ENCODE measurements at places on chromosomes 2 and 18.

GRCh38 chr18:13379062-13379865 is 160.7 kb downstream of the LDLRAD4 start:
- DNase-seq = no peak

GRCh38 chr2:96147593-96148201 is 2.5 kb upstream of the DUSP2 start:
- DNase-seq = no peak

- no peak for DNase-seq
Measured at GRCh38 chr2:99959261-99960014, 183.0 kb downstream of the AFF3 start.

GRCh38 chr2:102425441-102426132 is 2.6 kb downstream of the IL18RAP start:
- DNase-seq = no peak

DNA sequence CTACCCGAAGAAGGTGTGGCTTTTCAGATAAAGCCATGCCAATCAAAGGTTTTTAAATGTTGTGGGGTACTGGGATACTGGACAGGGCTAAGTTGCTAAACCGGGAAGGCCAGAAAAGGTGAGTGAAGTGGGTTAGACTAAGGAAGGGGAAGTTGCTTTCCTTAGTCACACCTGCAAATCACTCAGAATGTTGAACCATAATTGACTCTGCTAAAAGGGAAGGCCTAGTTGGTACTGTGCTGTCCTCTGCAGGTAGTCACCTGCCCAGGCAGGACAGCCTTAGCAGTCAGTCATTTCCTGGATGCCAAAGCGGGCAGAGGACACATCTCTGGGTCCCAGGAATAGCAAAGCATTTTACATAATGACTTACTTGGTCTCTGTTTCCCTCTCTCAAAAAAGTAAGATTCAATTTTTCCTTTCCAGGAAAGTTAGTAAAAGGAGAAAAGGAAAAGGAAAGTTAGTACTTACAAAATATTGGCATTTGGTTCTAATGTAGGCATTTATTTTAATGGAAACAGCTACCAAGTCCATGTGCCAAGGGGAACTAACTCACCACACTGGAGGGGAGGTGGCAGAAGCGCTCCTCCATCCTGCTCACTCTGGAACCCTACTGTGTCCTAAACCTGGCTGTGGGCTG is 60.3 kb downstream of the RFTN2 start:
- no peak for DNase-seq

DNA sequence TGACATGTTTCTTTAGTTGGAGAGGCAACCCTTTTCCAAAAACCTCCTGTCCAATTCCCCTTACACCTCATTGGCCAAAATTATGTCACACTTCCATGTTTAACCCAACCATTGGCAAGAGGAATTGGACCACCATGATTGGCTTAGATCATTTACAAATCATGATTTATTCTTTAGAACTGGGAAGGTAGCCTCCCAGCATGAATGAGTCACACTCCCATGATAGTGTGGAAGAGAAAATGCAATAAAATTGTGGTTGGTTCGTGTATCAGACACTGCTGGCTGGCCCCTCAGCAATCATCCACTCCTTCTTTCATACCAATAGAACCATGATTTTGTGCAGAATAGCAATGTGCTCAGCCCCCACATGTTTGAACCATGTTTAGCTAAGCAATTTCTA is 156.6 kb upstream of the ACVR2A start:
- DNase-seq = no peak

DNA sequence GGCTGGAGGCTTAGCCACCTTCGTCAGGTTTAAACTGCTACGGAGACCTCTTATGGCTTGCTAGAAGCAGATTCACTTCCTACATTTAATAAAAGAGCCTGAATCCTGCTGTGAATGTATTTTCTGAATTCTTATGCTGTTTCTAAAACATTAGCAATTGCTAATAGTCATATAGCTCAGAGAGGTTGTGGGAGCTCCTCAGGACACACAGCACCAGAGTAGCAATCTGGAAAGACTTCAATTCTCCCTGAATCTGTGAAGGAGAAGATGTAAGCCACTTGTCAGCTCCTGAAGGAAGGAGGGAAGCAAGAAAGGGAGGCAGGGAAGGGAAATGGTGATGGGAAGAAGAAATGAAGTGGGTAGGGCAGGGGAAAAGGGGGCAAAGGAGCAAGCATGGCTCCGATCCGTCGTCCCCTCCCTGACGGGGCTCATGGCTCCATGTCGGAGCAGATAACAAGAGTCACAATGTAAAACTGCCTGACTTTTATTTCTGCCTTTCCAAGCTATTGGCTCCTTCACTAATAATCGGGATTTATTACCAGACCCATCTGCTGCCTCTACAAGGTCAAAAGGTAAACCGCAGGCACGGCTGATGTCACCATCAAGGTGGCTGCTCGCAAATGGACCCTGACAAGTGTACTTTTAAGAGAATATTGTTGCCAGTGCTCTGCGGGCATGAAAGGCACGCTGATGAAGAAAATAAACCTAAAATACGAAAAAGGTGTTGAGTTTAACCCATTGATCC is 656.0 kb upstream of the SALL3 start:
- no peak for DNase-seq

DNA sequence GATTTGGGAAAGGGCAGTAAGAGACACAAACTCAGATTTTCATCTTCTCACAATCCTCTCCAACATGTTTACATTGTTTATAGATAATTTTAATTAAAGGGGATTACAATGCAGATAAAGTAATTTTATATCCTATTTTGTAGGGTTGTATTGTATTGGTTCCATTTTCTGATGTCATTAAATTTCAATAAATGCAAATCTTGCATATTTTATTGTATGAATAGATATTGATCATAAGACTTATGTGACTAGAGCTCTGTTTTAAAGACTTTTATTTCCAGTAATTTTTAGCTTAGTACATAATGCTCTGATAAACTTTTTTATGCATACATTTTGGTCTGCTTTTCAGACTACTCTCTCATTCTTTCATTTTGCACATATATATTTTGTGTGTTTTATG is 819.6 kb downstream of the TSN start:
- DNase-seq = no peak

- no peak for DNase-seq
Measured at GRCh38 chr18:9685615-9685890, 22.5 kb upstream of the RAB31 start.

DNA sequence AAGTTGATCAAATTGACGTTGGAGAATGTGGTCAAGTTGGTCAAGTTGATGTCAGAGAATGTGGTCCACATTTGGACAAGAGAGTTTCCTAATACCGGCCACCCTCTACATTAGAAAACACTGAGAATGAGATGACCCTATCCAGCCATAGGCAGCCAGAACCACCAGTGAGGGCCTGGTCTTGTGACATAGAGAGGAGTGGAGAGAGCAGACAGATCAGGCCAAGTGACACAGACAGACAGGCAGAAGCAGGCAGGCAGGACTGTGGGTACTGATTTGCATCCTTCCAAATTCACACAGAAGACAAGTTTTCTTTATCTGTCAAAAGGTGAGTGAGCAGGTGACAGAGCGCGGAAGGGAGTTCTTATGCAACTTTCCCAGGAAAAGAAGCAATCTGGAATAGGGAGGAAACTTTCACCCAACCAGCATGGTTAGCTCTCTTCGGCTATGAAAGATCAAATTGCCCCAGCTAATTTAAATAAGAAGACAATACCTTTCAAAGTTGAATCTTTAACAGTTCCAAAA is 109.1 kb upstream of the PID1 start:
- no peak for DNase-seq

- DNase-seq = no peak
Measured at GRCh38 chr18:54129448-54130067, 94.9 kb downstream of the MBD2 start.

GRCh38 chr18:36493349-36494159 is 196.0 kb downstream of the FHOD3 start:
- DNase-seq = no peak

GRCh38 chr2:238421695-238422035 is 5.1 kb upstream of the ASB1 start:
- DNase-seq = no peak

GRCh38 chr18:55078303-55078932 is 119.2 kb upstream of the CCDC68 start:
- DNase-seq = no peak

DNA sequence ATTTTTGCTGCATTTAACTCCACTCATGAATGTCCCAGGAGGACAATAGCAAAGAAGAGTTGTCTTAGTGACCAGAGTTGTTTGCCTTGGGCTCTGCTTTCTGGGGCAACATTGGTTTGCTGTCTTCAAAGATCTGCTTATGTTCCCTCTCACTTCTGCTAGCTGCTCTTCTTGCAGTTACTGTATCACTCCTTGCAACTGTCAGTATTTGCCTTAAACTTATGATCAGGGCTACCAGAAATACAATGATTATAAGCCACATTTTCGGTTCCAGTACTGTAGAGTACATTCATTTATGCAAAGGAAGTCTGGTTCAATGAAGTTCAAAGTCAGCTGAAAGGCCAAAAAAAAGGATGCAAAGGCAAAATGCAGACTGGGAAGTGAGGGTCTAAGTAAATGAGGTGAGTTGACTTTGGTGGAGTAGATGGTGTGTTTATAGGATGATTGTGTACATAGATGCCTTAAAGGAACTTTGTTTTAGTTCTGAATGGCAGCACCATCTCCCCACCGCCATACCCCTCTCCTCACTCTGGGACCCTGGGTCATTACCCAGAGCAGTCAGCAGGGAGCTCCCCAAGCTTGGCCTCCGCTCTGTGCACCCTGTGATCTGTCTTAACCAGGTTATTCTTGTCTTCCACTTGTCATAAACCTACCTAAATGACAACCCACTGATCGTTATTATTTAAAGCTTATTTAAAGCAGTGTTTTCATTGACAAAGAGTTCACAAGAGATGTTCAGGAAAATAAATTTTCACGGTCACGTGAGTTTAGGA is 236.0 kb downstream of the DOK6 start:
- no peak for DNase-seq

- no peak for DNase-seq
Measured at GRCh38 chr2:224723586-224724217, 7.5 kb upstream of the CCDC195 start.

- DNase-seq = peak; percentile 59
Measured at GRCh38 chr18:77065221-77065981, 67.2 kb downstream of the MBP start.

DNA sequence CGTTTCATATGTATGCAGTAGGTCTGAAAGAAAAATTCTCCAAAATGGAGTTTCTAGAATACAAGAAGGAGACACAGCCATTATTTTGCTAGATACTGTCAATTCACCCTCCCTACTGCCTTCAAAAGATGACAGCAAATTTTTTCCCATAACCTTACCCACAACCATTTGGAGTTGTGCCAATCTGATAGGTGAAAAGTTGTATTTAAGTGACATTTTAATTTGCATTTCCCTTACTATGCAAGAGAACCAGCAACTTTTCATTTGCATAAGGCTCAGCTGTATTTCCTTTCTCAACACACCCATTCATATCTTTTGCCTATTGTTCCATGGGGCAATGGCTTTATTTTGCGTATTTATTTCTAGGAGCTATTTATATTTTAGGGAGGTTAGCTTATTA is 31.4 kb upstream of the IL18RAP start:
- DNase-seq = peak; percentile 65

GRCh38 chr2:151904021-151904420 is 75.8 kb upstream of the ARL5A start:
- DNase-seq = no peak

DNA sequence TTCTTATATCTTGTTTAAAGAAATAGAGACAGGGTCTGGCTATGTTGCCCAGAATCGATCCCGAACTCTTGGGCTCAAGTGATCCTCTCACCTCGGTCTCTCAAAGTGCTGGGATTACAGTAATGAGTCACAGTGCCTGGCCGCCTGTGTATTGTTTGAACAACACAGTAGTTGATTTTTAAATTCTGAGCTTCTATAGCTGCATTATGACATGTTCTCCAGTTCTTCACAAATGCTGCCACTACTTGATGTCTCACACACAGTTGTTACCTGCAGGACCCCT is 7.7 kb upstream of the RHOB start:
- no peak for DNase-seq

DNA sequence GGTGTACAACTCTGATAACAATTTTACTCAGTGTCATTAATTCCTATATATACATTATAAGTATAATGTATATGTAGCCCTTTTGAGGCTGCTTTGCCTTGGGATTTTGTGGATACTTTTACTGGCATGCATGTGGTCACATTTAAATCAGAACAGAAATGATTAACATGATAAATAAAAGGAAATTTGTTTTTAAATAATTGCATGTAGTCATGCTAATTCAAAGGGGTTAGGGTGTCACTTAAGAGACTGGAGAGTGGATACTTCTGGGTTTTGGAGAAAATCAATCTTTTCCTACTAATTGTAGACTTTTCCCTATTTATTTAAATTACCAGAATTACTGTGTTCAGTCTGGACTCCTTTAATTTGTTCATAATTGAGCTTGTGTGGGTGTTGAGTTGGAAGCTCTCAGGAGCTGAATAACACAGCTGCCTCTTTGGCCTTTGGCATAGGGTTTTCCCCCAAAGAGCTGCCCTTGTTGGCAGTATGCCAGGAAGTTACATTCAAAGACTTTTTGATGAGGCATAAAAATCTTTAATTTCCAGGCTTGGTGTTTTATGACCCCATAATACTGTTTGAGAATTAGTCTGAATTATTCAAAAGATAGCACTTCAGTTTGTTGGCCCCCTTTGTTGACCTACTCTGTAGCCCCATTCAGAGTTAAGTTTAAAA is 484.7 kb upstream of the NRP2 start:
- DNase-seq = peak; percentile 38

- peak; percentile 23 for DNase-seq
Measured at GRCh38 chr2:43024515-43025011, 201.8 kb downstream of the ZFP36L2 start.

- DNase-seq = no peak
Measured at GRCh38 chr2:41061356-41061755, 609.5 kb upstream of the SLC8A1 start.

GRCh38 chr2:127146820-127147502 is 40.0 kb upstream of the BIN1 start:
- DNase-seq = no peak

DNA sequence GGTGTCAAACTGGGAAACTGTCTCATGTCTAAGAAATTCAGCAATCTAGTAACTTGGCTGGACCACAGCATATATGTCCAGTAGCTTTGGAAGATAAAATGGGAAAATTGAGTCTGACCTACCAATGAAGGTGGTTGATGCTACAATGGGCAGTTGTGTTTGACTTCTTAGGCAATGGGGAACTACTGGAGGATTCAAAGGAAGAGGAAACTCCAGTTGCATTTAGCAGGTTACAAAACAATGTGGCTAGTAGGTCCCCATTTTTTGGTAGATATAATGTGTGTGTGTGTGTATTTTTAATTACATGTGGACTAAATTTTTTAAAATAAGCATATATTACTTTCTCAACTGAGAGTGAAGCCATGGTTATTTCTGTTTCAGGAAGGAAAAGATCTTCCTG is 427.7 kb downstream of the NBAS start:
- no peak for DNase-seq

DNA sequence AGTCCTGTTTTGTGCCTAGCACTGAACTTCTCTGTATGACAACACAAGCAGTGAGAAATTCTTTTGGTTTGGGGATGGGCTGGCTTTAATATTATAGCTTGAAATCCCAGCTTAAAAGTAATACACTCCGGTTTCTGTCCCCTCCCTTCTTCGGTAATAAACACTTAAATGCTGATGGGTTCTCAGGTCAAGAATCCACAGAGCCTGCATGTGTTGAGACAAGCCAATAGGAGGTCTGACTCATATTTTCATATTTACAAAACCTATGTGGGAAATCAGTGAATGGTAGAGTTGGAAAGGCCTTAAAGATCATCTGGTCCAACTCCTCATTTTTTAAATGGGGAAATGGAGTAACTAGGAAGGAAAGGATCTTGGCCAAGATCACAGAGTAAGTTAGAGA is 47.5 kb downstream of the VSNL1 start:
- DNase-seq = no peak

GRCh38 chr2:7201851-7202250 is 284.6 kb downstream of the RNF144A start:
- no peak for DNase-seq

Data from CD4-positive, alpha-beta T cell treated with Interferon alpha-2 for 1 hour (primary cell).